ENCODE measurements at places on chromosomes 4 and X. TPM values are rescaled to one million over a fixed set of nuclear protein-coding genes. Genes with fewer than 3 reads are reported as not detected.

TNIP3 gene
- total RNA-seq: 0.63 TPM

NSUN7 gene
- total RNA-seq: 18.5 TPM

PLP1 gene
- not detected for total RNA-seq

TGIF2LX gene
- not detected for total RNA-seq

FGF13 gene
- 0.90 TPM for total RNA-seq

Data from PC-9 (cell line).